NCI-H510A (cell line): ENCODE measurements at places on chromosomes 11 and 22.

GRCh38 chr11:48150213-48150612, 66.4 kb upstream of the OR4B1 start:
- no peak for DNase-seq

DNA sequence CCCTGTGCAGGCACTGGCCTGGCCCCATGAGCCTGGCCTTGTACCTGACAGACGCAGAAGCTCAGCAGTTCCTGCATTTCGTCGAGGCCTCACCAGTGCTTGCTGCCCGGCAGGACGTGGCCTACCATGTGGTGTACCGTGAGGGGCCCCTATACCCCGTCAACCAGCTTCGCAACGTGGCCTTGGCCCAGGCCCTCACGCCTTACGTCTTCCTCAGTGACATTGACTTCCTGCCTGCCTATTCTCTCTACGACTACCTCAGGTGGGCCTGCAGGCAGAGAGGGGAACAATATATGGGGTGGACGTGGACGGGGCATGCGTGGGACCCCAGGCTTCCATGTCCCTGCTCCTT, 4.9 kb downstream of the LARGE2 start:
- no peak for DNase-seq

GRCh38 chr11:69358398-69359020, 64.6 kb downstream of the MYEOV start:
- DNase-seq = no peak

- DNase-seq = no peak
Observed at GRCh38 chr22:28103596-28103995, 184.5 kb upstream of the PITPNB start.

DNA sequence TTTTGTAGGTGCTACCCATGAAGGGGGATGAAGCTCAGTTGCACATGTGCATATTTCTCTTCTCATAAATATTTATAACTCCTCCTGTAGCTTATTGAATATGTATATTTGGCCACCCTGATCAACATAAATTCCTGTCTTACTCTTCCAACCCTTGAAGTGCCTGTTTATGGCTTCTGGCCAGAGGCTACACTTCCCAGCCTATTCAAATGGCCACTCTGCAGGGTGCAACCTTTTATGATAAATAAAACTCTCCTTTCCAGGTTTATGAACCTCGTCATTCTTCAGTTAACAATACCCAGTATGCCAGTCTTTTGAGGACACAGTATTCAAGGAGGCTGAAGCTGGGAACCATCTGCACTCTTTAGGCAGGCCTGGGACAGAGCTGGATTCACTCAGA, 2.6 kb upstream of the RTL6 start:
- DNase-seq = no peak

GRCh38 chr22:39954584-39955055, 5.6 kb upstream of the TMA7B start:
- DNase-seq = no peak

DNA sequence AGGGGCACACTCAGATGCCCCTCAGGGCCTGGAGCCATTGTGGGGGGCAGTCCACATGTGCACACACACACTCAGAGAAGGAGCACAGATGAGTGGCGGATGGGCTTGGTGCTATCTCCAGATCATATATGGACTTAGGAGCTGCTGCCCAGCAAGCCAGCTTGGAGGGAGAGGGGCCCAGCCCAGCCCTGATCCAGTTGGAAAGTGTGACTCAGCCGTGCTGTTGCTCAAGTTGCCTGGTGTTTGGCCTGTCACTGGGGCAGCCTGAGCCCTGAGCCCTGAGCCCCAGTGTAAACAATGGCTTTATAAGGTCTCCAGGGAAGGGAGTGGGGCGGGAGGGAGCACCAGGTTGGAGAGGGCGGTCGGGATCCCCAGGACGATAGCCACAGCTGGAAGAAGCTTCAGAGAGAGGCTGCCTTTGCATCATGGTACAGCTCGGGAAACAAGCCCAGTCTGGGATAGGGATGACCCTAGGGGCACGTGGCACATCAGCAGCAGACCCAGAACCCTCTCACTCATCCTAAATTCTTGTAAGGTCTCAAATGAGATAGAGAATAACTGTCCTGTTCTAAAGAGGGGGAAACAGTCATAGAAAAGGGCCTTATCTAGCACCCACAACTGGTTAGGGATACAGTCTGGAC, 4.8 kb downstream of the SELENOM start:
- no peak for DNase-seq

DNA sequence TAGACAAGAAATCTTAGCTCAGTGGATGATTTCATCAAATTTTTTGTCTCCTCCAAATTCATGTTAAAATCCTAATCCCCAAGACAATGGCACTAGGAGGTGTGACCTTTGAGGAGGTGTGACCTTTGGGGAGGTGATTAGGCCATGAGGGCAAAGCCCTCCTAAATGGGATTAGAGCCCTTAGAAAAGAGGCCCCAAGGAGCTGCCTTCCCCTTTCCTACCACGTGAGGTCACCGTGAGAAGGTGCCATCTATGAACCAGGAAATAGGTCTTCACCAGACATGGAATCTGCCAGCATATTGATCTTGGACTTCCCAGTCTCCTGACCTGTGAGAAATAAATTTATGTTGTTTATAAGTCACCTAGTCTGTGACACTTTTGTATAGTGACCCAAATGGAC, 138.7 kb downstream of the TRIM29 start:
- DNase-seq = no peak
